ENCODE measurements at places on chromosomes 6 and 20. TPM values are rescaled to one million over a fixed set of nuclear protein-coding genes. Genes with fewer than 3 reads are reported as not detected.

DNA sequence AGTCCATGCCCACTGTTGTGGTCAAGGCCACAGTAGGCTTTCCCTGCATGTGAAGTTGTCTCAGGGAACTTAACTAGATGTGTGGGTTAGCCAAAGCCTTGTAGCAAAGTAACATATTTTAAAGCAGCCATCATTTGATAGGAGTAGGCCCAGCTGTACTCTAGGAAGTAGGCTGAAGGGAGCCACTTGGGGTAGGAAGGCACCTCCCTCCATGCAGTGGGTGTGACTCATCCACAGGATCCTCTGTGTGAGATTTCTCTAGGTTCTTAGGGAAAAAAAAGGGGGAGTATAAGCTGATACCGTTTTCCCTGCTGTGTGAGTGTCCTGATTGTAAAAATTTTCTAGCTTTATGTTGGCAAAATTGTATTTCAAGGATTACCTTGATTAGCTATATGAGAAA, 44.7 kb downstream of the VAPB start:
- peak; percentile 61 for DNase-seq

DNA sequence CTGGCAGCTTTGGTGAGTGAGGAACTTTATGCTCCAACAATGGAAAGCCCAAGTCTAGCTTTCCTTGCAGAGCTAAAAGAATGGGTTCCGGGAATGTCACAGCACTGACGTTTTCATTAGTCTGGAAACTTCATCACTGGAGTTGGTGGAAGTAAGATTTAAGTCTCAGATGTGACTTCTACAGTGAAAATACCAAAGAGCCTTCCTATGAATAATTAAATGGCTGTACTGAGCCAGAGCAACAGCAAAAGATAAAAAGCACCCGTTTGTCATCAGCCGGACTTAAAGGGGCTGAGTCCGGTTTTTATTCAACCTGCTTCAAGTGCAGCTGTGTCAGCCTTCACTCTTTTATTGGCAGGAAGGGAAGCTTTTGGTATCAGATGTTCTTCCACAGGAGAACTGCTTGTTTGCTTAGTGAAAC, 46.5 kb upstream of the SHLD1 start:
- peak; percentile 26 for DNase-seq

GRCh38 chr20:45433316-45433715, 17.4 kb downstream of the PIGT start:
- no peak for DNase-seq

- peak; percentile 86 for DNase-seq
These were observed 101.3 kb downstream of the RTN4IP1 start for GRCh38 chr6:106527979-106528378.

DNA sequence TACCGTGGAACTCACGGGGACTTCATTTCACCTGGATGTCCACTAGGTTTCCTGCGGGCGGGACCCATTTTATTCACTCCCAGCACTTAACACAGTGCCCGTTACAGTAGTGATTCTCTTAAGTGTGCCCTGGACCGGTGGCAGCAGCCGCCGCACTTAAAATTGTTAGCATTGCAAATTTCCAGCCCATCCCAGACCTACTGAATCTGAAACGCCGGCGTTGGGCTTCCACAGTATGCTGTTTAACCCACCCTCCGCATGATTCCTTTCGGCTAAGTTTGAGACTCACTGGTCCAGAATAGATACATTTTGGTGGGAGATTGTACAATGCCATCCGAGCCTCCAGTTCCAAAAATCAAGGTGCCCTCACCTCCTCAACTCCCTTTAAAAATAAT, 967 bp downstream of the SMPDL3A start:
- no peak for DNase-seq

DNA sequence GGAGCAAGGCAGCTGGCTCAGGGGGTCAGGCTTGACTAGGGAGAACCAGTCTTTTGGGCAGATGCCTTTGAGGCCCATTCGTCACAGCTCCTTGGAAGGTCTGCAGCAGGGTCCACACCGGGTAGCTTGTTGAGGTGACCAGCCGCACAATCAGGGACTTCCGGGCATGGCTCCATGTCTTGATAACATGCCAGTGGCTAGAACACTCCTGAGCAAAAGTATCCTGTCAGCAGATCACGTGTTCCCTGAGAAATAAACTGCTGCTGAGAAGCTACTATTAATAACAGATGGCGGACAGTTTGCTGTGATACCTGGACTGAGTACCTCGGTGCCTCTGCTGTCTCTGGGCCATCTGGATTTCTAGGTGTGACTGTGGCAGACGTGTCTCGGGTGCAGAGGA, 235.9 kb downstream of the PRKN start:
- no peak for DNase-seq

DNA sequence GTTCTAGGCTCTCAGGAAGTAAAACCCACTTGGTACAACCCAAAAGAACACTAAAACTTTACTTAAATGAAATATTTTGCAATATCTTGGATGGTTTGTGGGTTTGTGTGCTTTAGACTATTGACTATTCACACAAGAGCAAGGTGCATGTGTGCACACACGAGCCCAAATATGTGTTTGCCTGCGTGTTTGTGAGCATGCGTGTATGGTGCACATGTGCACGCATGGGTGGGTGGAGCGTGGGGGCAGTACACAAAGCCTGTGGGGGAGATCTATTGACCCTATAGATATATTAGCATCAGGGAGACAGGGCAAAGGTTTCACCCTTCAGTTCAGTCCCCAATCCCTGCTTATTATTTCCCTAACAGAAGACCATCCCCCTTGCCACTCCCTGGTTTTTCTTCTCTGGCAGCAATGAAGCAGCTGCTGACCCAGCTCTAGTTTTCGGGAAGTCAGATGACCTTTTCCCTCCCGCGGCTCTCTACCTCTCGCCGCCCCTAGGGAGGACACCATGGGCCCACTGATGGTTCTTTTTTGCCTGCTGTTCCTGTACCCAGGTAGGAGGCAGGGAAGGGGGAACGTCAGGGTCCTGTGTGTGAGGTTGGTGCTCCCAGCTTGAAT, at the start of gene C2:
Gene C2, plus strand, starts transcription at position 476 of the 621 bp plus-strand sequence. Its CDS starts 36 bp downstream, at position 512.
- no peak for DNase-seq

- DNase-seq = no peak
These were observed 111.1 kb upstream of the MCHR2 start for GRCh38 chr6:100105138-100105537.

- no peak for DNase-seq
These were observed 1.4 kb downstream of the IL22RA2 start for GRCh38 chr6:137171824-137172733.

- no peak for DNase-seq
These were observed 5.8 kb upstream of the FAM83D start for GRCh38 chr20:38920411-38920810.

- peak; percentile 22 for DNase-seq
These were observed 906 bp upstream of the BTN3A2 start for GRCh38 chr6:26363882-26364701.

BTBD9 gene
- total RNA-seq = 12.1 TPM

ADAM33 gene
- 0.17 TPM for total RNA-seq

COX4I2 gene
- not detected for total RNA-seq

PTGIS gene
- total RNA-seq = 1.9 TPM

GSTA2 gene
- not detected for total RNA-seq

GRCh38 chr20:8209061-8209460, 77.0 kb downstream of the PLCB1 start:
- peak; percentile 35 for DNase-seq

DNA sequence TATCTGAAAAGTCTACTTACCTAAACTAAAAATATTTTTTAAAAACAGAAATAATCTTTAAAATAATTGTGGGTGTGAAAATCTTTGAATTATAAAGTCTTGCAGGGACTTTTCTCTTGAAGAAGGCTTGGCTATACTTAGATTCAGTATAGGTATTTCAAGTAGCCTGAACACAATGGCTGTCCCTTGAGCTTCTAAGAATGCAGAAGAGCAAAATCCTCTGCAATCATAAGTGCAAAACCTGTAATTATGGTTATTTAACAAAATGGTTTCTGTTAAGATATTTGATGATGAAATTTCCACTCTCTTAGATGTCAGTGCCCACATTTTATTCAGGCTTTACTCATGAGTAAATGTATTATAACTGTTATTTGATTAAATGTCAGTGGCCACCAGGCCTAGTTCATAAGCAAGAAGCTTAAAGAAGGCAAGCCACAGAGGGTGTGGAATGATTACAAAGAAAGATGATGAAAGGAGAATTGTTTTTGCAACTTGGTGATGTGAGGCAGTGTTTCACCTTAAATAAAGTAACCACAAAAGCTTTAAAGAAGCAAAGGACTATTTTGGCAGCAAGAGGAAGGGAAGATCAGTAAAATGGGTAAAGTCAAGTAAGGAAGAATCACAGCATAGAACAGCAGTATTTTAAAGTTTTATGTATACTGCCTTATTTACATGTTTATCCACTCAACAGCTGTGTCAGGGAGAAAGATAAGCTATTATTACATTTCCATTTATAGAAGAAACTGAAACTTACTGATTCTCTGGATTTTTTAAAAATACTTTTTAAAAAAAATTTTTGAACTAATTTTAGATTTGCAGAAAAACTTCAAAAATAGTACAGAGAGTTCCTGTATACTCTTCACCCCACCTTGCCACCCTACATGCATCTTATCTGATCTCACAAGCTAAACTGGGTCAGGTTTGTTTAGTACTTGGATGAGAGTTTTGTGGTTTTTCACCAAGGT, 351.2 kb upstream of the RUNX2 start:
- DNase-seq = no peak

- DNase-seq = peak; percentile 56
These were observed 79.5 kb upstream of the RNF217 start for GRCh38 chr6:124882579-124883393.

DNA sequence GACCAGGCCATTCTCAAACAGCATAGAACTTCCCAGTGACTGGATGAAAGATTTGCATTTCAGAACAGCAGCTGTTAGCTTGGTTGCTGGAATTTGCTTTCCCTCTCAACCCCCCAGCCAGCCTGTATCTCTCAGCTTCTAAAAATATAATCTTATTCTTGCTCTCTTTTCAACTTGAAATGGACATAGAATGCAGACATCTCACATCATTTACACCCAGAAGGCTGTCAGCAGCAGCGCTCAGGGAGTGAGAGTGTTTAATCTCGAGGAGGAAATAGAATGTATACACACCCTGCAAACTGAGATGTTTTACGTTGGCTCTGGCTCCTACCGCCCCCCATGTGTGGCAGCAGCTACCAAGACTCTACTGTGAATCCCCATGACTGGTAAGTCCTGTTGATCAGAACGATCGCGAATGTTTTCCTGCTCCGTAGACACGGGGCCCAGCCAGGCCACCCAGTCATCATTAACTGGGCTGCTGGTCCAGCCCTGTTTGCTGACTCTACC, 163.4 kb upstream of the SLC24A3 start:
- DNase-seq = no peak

DNA sequence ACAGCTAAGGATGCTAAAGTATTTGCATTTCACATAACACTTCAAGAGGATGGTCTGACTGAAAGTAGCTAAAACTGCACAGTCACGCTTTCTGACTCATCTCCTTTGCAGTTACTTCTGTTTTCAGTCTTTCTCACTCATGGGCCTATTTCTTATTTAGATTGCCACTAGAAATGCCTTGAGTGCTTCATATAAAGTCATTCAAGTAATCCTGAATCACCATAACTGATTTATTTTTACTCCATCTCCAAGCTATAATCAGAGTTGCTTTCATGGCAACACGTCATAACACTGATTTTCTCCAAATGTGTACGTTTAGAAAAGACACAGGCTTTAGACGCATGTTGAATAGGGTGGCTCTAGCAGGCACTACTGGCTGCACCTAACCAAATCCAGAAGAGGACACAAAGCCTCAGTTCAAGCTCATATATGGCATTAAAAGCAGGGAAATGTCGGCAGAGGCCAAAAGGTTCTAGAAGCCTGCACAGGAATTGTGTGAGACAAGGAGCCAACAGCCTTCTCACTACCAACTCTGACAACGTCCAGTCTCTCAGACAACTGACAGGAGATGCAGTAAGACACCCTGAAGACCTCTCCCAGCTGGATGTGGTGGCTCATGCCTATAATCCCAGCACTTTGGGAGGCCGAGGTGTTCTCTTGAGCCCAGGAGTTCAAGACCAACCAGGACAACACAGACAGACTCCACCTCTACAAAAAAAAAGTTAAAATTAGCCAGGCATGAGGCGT, 64.1 kb upstream of the BEND6 start:
- DNase-seq = peak; percentile 77

- DNase-seq = peak; percentile 54
These were observed 257.8 kb downstream of the GMDS start for GRCh38 chr6:1987640-1988039.

OTOR gene
- total RNA-seq = not detected

DNA sequence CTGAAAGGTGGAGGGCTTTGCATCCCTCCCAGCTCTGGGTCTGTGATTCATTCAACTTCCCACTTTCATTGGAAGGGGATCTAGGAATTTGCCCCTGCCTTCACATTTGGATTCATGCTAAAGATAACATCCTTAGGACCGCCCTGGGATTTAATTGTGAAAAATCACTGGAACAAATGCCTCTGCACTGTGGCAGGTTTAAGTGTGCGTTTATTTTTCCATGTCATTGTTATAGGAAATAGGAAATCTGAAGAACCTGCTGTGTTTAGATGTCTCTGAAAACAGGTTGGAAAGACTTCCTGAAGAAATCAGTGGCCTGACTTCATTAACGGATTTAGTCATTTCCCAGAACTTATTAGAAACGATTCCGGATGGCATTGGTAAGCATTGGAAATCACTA, 104.7 kb downstream of the LRRC1 start:
- DNase-seq = peak; percentile 95

GRCh38 chr6:103769431-103769830, 1090.3 kb downstream of the HACE1 start:
- peak; percentile 88 for DNase-seq

- DNase-seq = peak; percentile 15
These were observed 27.1 kb downstream of the CHMP4B start for GRCh38 chr20:33838035-33838864.

SLC17A4 gene
- not detected for total RNA-seq

SRXN1 gene
- total RNA-seq = 30.3 TPM

DNA sequence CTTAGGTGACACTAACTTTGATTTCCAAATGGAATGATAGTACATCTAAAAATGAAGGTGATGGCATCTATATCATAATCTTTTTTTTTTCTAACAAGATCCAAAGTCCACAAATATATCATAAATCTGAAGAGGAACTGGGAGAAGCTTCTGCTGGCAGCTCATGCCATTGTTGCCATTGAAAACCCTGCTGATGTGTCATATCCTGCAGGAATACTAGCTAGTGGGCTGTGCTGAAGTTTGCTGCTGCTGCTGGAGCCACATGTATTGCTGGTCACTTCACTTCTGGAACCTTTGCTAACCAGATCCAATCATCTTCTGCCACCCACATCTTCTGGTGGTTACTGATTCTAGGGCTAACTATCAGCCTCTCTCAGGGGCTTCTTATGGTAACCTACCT, 27.4 kb upstream of the KHDC1 start:
- peak; percentile 75 for DNase-seq

- no peak for DNase-seq
These were observed 160.6 kb downstream of the HIVEP2 start for GRCh38 chr6:142784344-142784743.
